ENCODE measurements at places on chromosomes 7 and 10.

DNA sequence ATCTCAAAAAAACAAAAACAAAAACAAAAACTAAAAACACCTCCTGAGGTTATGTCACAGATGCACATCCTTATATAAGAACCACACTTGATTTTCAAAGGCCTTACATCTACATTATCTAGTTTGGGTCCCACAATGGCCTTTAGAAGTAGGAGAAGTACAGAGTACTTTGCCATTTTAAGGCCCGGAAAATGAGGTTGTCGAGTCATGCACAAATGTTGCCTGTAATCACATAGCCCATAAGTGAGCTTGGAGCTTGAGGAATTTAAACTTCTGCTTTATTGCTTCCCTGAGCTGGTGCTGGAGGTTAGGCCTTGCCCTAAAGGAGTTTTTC, 9.7 kb upstream of the MKRN1 start:
- DNase-seq = no peak

GRCh38 chr10:103472005-103472404, 7.0 kb downstream of the CALHM3 start:
- no peak for DNase-seq

- DNase-seq = no peak
Measured at GRCh38 chr10:12382956-12383531, 33.7 kb downstream of the CAMK1D start.

DNA sequence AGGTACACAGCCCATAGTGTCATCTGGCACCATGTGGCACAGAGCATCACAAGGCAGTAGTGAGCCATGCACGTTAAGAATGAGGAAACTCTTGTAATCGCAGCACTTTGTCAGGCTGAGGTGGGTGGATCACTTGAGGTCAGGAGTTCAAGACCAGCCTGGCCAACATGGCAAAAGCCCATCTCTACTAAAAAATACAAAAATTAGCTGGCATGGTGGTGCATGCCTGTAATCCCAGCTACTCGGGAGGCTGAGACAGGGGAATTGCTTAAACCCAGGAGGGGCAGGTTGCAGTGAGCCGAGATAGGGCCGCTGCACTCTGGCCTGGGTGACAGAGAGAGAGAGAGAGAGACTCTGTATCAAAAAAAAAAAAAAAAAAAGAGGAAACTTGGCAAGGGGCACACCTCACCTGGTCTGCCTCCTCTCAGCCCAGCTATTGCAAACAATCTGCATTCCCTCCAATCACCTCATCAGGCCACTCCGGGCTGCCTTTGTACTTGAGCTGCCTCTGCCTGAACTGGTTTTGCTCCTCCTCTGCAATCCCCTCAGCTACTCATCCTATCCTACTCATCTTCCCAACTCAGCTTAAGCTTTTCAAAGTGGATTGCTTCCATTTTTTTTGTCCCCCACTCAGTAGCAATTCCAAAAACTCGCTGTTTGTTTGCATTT, 46.0 kb upstream of the OPTN start:
- no peak for DNase-seq

GRCh38 chr7:22591271-22591670, 91.3 kb upstream of the STEAP1B start:
- DNase-seq = no peak

DNA sequence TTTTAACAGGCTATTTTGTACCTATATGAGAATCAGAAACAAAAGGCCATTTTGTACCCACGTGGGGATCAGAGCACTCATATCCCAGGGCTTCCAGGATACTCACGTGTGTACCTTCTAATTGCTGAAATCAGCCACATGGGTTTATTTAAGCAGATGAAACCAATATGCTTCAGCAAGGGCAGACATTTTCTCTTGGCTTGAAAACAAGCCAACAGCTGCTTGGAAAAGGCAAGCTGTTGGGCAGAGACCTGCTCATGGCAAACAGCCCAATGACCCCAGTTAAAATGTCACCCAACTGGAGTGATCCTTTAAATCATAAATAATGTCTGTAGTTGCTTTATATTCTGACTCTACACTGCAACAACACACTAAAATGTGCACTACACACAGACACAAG, 26.5 kb upstream of the TOMM7 start:
- no peak for DNase-seq

- no peak for DNase-seq
Measured at GRCh38 chr10:78450807-78451485, 417.3 kb downstream of the RPS24 start.

DNA sequence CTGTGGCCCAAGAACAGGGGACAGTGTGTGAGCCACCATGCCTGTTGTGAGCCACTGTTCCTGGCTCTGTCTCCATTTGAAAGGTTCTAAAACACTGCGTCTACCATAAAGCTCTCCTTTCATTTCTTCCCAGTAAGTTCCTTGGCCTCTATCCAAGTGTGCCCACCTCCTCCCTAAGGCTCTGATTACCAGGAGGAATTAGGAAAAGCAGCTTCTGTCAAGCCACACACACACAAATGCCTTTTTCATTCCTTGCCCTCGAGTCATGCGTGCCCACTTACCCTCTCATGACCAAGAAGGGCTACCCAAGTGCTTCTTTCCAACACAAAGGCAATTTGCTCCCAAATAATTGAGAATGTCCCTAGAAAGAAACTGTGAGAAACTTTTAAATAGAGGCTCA, 70.8 kb upstream of the PARD3 start:
- peak; percentile 43 for DNase-seq

- no peak for DNase-seq
Measured at GRCh38 chr7:115198143-115198542, 276.2 kb downstream of the MDFIC start.

DNA sequence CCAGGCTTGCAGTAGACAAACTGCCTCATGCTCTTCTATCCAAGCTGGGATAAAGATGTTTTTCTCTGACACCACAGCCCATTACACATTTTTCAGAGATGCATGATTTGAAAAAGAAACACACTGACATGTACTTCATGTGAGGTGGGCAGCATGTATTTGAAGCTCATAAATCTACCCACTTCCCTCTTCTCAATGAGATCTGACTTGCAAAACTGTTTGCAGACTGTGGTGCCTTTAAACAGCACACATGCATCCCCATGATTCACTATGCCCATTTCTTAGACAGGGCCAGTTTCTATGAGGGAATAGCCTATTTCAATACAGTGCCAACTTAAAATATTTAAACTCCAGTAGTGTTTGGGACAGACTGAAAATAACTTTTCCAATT, 109.8 kb downstream of the GLI3 start:
- no peak for DNase-seq

- no peak for DNase-seq
Measured at GRCh38 chr7:82602066-82602465, 158.5 kb upstream of the CACNA2D1 start.

DNA sequence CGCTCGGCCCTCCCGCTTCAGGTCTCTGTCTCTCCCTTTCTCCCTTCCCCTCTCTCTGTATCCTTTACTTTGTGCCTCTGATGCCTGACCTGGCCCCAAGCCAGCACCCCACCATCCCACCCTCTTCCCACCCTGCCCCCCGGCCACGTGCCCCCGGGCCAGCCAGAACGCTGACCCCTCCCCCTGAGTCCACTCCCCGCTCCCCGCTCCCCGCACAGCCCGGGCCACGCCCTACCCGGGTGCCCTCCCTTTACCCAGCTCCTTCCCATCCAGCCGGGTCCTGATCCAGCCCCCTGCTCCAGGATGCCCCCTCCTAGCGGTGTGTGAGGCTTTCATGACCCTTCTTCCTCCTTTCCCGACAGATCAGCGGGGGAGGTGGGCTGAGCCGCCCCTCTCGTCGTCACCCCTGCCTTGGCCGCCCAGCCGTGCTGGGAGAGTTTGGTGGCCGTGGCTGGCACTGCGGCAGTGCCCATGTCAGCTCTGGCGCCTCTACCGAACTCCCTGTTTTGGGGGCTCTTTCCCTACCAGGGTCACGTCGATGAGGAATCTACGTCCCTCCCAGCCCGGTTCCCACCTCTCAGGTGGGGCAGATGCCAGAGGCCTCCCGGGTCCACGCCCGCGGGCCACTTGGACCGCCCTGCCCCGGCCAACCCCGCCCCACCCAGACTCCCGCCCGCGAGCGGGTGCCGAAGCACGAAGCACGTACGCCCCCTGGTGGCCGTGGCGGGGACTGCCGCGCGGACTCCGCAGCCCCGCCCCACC, 127.4 kb downstream of the UBE2H start:
- peak; percentile 93 for DNase-seq

GRCh38 chr10:99836711-99837110, 54.3 kb downstream of the ABCC2 start:
- DNase-seq = no peak

DNA sequence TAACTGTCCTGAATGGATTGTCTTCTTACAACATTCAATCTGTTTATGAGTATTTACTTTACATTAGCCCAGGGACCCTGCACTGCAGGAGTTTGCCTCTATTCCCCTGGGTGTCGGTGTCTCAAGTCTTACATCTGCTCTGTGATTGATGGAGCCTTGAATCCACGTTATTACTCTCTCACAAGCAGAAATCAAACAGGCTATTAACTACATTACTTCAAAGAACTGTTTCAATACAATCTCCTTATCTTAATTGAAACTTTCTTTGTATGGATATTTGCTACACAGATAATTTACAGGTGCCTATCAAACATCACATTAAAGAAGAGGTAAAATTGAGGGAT, 3.1 kb upstream of the ARID5B start:
- no peak for DNase-seq

DNA sequence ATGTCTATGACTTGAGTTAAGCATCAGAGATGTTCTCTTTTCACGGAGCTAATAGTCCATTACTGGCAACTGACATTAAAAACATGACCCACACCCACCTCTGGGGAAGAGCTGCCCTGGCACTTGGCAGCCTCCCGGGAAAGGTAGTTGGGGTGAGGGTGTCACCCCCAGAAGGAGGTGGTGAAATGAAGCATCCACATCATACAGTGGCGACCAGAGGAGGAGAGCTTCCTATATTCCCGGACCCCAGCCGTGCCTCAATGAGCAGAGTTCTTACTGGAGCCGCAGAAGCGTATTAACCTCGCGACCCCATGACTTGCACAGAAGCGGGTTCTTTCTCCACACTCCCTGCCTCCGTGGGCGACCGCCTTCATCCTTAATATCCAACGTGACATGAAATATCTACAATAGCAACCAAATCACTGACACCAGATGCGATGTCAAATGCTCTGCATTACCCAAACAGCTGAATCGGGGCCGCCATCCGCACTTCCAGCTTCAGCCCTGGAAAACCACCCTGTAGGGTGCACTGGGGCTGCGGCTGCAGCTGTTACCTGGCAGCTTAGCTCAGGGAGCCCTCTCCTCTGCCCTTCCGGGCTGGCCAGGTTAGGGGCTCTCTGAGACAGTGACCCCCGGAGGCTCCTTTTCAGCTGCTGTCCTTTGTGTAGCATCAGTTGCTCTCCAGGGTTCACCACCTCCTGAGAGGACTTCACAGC, 103.1 kb upstream of the PARD3 start:
- no peak for DNase-seq

DNA sequence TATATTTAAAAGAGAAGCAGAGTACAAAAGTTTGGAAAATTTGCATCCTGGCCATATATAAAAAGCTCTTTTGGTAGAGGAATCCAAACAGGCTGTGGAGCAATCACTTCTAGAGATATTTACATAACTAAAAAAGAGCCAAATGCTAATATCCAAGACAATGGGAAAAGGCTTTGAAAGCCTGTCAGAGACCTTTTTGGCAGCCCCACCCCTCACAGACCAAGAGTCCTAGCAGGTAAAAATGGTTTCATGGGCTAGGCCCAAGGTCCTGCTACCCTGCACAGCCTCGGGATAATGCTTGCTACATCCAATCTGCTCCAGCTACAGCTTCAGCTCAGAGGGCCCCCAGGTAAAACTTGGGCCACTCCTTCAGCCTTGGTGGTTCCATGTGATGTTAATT, 430.2 kb upstream of the KCND2 start:
- DNase-seq = no peak

GRCh38 chr7:44678471-44679179, 70.0 kb upstream of the ZMIZ2 start:
- peak; percentile 22 for DNase-seq

DNA sequence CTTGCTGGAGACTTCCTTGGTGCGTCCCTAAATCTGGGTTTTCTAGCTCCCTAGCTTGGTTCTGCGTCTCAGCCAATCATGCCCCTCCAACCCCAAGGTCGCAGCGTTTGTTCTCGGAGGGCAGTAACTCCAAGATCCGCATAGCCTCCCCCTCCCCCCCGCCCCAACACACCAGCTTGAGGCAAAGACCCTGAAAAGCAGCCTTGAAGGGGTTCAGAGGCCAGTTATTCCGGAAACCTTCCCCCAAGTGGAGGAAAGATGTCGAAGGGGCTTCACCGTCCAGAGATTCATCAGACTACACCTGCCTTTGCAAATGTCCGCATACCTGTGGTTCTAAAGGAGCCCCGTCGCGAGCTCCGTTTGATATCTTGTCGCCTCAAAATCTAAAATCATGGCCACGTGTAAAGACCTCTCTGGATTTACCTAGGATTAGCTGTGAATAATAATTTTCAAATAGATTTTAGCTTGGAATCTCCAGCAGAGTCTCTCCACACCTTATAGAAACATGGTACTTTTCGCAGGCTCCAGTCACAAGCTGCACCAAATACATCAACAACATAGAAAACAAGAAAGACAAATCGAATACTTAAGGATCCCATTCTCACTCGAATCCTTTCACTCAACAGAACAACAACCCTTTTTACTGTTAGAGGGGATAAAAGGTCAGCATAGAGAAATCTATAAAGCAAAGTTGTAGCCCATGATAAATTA, 7.9 kb downstream of the DLX6 start:
- no peak for DNase-seq

DNA sequence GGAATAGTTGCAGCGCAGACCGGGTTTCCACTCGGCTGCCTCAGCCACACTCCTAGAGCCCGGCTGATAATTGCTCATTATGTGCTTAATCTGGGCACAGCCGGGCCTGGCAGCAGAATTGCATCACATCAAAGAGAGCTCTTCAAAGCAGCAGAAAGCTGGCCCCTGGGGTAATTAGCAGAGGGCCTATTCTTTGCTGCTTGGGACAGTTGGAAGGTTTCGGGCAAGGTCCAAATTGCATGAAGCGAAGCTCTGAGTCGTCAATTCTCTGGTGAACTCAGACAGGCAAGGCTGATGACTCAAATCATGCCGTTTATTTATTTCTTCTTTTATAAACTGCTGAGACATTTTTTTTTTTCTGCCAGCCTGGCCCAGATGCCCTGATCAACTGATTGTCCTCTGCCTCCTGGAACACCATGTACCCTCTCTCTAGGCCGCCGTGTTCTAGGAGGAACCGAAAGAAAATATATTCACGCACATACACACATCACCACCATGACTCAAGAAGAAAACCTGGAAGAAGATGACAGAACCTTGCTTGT, 242.2 kb downstream of the RAB11FIP2 start:
- DNase-seq = no peak
